ENCODE measurements at places on chromosomes 4 and X.

- DNase-seq = no peak
These were observed 328.2 kb downstream of the DKK2 start for GRCh38 chr4:106707776-106708463.

DNA sequence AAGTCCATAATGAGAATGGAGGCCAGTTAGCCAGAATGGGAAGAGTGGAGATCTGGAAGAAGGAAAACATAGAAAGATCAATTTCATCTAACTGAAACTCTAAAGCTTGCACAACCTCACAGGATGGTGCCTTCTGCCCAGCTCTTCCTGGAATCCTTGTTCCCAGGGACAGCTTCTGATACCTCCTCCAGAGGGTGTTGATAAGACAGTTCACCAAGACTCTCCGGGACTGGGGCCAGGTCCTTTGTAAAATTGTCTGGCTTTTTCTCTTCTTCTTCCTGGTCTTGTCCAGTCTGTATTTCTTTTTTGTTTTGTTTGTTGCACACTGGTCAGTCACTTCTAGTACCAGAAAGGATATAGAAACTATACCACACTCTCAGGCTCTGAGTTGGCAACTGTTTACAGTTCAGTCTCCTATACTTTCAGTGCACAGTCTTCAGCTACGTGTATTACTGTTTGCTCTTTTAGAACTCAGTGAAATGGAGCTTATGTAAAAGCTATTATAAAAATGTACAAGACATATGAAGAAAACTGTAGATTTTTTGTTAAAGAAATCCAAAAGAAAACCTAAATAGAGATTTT is 142.8 kb upstream of the RPL34 start:
- DNase-seq = no peak

DNA sequence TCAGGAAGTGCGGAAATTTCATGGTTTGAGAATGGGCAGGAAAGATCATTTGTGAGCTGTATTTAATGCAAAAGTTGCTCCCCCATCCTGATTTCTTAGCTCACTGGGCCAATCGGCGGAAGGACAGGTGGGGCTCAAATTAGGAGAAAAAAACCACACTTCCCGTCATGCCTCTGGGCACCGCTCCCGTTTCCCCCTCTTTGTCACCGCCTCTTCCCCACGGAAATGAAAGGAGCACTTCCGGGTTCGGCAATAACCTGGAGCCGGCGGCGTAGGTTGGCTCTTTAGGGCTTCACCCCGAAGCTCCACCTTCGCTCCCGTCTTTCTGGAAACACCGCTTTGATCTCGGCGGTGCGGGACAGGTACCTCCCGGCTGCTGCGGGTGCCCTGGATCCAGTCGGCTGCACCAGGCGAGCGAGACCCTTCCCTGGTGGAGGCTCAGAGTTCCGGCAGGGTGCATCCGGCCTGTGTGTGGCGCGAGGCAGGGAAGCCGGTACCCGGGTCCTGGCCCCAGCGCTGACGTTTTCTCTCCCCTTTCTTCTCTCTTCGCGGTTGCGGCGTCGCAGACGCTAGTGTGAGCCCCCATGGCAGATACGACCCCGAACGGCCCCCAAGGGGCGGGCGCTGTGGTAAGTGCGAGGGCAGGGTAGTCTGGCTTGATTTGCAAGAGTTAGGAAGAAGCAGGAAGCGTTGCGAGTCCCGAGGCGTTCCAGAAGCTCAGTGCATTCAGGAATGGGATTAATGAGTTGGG is at the start of gene TMEM33:
Gene TMEM33 (plus strand): TSS at position 529 of the 751 bp plus-strand sequence. CDS start 56 bp downstream, at position 585.
- DNase-seq = peak; percentile 70

GRCh38 chrX:127571834-127572233 is 480.4 kb downstream of the ACTRT1 start:
- no peak for DNase-seq

- no peak for DNase-seq
These were observed 191.0 kb downstream of the SCFD2 start for GRCh38 chr4:53174823-53175222.
